ENCODE measurements at places on chromosomes 5 and 9.

DNA sequence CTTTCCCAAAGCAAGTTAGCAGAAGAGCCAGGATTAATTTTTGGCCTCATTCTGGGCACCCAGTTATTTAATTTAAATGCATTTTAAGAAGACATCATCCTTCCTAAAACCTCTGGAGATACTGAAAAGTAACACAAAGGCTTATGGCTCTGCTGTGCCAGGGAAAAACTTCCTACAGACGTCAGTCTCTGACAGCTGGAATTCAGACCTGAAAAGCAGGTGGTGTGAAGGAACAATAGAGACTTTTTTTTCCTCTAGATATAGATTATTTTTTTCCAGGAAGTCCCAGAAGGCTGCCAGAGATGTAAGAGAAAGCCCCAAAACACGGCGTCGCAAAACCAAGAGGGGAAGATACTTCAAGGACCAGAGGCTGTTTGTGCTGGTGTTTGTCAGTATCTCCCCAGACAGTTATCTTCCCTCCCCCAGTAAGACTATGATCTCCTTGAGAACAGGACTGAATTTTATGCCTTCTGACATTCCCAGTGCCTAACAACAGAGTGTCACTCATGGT is 88.7 kb upstream of the RASEF start:
- DNase-seq, result no peak

GRCh38 chr5:178797101-178797521 is 62.6 kb upstream of the ZNF354B start:
- no peak for DNase-seq

DNA sequence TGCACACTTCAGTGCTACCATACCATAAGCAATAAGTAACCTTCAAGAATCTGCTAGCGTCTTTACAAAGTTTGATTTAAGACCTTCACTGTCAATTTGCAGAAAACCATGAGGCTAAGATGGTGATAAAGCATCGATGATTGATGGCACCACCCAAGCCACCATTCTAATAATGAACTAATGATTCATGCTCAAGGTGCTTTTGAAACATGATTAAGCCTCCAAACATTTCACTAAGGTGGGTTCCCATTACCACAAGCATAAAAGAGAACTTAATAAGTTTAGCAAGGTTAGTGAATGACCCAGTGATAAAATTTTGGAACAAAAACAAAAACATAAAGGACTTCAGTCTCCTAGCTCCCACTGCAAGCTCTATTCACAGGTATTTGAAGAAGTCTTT is 214.7 kb downstream of the FBXL17 start:
- DNase-seq, result no peak

DNA sequence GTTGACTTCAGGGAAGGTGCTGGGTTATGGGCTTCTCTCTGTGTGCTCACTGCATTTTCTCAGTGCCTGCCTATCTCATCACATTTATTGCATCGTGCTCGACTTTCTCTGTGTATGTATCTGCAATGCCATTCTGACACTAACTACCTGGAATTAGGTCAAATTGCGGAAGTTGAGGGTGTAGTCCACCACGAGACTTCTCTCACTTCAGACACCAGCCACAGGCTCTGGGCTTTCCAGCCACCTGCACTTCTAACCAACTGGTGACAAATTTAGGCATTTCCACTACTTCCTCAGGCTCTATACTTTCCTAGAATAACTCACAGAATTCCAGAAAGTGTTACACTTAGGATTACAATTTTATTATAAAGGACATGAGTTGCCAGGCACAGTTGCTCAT is 188.6 kb upstream of the ZNF608 start:
- DNase-seq, result peak; percentile 54

GRCh38 chr5:125338440-125339174 is 592.2 kb upstream of the ZNF608 start:
- DNase-seq, result no peak

DNA sequence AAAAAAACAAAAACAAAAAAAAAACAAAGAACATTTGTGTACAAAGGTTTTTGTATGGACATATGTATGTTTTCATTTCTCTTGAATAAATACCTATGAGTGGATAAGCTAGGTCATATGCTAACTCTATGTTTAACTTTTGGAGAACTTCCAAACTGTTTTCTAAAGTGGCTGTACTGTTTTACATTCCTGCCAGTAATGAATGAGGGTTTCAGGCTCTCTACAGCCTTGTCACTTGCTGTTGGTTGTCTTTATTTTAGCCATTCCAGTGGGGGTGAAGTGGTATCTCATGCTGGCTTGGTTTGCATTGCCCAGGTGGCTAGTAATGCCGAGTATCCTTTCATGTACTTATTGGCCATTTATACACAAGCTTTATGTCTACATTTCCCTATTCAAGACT is 9.1 kb upstream of the TRIO start:
- DNase-seq, result no peak

DNA sequence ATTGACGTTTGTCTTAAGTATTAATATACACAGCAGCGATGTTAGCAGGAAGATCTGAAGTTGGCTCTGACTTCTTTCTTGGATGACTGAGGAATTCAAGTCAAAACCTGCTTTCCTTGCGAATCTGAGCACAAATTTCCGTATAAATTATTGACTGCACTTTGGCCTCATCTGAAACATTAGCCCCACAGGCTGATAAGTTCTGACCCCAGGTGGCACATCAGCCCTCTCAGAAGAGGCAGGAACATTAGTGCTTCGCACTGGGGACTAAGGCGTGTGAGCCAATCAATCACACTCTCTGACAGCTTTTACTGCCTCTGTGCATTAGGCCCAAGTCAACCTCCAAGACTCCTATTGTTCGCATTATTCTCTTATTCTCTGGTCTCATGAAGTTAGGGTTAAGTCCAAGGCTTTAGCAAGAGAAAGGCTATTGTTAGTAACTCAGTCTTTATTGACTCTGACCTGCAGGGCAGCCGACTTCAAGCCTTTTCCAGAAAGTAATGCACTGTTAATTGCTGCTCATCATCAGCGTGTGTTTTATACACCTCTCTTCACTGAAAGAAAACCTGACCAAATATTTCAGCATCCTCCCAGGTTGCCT is 84.2 kb downstream of the ZNF608 start:
- no peak for DNase-seq

- DNase-seq, result no peak
These were observed 3.5 kb downstream of the RXFP3 start for GRCh38 chr5:33939556-33940262.

- DNase-seq, result no peak
These were observed 37.7 kb upstream of the VCAN start for GRCh38 chr5:83433891-83434290.

GRCh38 chr9:123643518-123643917 is 286.4 kb downstream of the DENND1A start:
- no peak for DNase-seq

DNA sequence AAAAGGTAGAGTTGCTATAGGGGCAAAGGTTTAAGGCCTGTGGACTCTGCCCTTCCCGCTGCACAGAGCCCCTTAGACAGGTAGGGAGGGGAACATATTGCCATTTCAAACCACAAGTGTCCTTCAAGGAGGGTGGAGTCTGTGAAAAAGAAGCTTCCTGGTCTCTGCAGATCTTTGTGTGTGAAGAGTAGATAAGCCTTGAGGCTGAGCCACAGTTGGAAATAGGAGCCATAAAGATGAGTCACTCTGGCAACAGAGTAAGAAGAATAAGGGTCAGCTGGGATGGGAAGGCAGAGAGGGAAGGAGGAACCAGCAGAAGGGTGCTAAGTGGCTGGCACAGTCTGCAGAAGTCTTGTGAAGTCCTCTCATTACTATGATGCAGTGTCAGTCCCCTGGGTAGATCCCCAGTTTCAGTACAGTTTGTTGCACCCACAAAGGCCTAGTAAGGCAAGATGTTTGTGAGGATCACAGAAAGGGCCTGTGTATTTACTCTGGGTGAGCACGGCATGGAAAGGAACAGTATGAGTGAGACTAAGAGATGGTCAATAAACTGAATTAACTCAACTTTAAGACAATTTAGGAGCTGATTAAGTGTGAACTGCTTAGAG is 18.1 kb downstream of the GRXCR2 start:
- no peak for DNase-seq

- DNase-seq, result no peak
These were observed 18.2 kb downstream of the GFPT2 start for GRCh38 chr5:180334751-180335613.

GRCh38 chr9:107147134-107147533 is 135.9 kb upstream of the RAD23B start:
- no peak for DNase-seq

DNA sequence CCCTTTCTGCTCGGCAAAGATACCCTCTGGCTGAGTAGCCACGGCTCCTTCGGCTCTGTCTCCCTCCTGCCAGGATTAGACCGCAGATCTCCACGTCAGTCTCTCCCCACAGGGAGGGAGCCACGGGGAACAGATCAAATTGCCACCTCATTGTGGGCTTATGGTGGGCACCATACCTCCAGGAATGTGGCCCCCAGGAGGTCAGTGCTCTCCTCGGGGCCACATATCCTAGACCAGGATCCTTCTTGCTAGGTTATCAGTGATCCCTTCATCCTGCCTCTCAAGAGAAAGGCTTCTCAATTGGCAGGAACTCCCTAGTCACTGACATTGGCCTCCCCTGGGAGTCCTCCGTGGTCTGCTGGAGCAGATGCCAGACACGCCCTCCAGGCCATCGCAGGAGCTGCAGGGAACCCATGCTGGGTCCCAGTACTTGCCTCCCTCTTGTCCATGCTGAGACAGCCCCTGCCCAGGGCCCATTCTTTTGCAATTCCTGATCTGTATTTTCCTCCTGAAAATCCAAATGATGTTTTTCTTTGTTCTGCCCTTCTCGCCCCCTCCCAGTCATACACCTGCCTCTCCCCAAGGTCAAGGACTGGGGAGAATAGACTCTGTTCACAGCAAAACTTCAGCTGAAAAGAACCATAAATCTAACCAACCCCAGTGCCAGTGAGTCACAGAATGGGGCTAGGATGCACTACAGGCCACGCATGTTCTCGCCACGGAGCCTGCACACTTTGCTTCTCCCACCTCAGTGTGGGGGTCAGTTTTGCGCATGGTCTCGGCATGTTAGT is 31.6 kb upstream of the ENHO start:
- DNase-seq, result no peak

DNA sequence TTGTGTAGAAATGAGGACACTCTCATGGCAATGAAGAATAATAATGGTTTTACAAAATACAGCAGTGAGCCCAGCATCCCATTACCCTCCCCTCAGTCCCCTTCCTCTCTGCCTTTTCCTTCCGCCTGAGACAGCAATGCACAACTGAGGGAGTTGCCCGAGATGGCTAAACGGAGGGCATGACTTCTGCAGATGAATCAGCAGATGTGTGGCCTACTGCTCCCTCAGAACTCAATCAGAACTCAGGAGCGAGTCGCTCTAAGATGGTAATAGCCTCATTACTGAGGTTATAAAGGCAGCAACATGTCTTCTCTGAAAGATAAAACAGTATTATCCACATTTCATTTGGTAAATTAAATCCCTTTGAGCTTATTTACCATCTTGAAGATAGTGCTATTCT is 326.6 kb downstream of the ENC1 start:
- no peak for DNase-seq

Measured in CD4-positive, alpha-beta T cell treated with Interferon gamma for 1 hour (primary cell).